ENCODE measurements at places on chromosomes 1 and 21.

DNA sequence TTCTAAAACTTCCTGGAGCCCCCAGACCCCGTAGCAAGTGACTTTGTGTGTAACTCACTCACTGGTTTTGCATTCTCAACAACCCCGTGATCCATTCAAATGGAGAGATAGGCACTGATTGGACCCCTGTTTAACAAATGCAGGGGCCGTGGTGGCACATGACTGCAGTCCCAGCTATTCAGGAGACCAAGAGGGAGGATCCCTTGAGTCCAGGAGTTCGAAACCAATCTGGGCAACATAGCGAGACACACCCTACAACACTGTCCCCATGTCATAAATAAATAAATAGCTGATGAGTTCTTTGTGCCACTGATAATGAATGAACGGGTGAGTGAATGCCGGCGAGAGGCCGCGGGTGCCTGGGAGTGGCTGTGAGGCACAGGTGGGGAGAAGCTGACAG, 59.4 kb upstream of the PAX7 start:
- DNase-seq: no peak

DNA sequence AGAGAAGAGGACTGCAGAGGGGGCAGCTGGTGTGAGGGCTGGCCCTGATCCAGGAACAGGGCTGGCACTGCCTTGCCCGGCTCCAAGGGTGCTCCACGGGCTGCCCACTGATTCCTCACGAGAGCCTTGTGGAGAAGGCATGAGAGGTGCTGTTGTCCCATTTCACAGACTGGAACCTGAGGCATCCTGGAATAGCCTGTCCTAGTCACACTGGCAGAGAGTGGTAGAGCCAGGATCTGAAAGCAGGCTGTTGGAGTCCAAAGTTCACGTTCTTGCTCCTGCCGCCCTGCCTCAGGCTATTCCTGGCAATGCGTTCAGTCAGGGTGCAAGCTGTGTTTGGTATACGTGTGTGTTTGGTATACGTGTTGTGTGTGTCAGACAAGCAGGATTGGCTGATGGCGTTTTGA, 1.8 kb downstream of the RER1 start:
- DNase-seq: no peak

DNA sequence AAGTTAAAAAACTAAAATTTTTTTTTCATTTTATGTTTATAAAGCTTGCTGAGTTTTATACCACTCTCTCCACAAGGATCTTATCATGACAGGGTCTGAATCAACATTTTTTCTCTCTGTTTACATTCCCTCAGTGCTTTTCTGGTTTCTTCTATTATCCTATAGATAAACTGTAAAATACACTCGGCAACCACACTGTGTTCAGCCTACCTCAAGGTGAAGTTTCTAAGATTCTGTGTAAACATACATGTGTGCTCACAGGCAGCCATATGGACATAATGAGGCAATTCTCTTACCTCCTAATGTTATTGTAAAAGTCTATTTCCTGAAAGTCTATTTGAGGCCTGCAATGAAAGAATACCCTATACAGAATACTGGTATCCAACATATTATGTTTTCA, 114.6 kb downstream of the NTPCR start:
- no peak for DNase-seq

DNA sequence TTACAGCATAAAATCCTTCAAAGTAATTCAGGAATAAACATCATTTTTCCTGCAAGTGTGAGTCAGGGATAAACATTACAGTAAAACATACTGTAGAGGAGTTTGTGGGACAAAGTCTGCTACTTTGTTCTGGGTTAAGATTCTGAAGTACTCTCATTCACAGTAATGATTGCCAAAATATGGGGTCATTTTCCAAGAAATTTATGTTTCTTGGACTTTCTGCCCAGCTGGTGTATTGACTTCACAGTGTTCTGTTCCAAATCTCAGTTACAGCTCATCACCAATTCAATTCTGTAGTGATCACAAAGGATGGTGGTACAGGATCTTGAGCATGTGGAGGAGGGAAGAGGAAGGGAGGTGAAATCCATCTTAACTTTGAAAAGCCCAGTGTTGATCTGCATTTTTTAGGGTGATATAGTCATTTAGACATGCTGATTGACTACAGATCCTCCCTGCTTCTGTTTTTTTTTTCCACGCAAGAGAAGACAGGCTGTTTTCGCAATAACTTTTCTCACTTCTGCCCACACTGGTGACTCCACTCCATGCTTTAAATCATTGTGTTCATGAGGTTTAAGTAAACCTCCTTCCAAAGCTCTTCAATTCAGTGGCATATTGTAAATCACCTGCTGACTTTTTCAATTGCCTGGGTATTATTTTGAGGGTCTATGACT, 60.4 kb upstream of the C1orf53 start:
- DNase-seq: no peak

All from T follicular helper cell (primary cell).